Endodermal cell (in vitro differentiated cells): ENCODE measurements at places on chromosomes 4 and X. TPM values are rescaled to one million over a fixed set of nuclear protein-coding genes. Genes with fewer than 3 reads are reported as not detected.

- DNase-seq, result no peak
These were observed 43.0 kb downstream of the EIF2S3 start for GRCh38 chrX:24097741-24098260.

DNA sequence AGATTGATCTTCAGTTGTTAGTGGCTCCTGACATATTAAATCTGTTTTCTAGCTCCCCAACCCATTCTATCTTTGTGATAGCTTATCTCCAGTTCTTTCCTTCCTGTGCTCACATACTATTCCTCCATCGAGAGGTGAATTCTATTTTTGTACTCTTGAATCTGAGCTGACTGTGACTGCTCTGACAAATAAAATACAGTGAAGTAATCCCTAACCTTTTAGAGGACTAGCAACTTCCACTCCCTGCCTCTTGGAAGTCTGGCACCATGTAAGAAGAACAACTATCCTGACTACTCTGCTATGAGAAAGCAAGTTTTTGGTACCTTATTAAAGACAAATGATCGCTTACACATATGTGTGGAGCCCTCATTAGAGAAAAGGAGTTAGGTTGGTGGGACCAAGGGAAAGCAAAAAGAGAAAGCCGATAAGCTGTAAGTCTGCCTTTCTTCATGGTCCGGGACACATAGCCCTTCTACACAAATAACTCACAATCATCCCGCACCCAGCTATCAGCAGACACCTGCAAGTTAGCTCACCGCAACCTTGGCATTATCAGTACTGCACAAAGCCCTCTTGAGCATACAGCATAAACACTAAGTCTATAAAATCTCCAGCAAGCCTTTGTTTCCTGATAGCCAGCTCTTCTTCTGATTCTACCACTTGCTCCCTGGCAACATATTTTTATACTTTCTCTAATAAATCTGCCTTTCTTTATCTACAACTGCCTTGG, 13.5 kb upstream of the PPM1K start:
- no peak for DNase-seq

- no peak for DNase-seq
These were observed 10.9 kb upstream of the IRF2 start for GRCh38 chr4:184485279-184485678.

- DNase-seq, result no peak
These were observed 178.7 kb downstream of the KDR start for GRCh38 chr4:54946741-54947140.

DNA sequence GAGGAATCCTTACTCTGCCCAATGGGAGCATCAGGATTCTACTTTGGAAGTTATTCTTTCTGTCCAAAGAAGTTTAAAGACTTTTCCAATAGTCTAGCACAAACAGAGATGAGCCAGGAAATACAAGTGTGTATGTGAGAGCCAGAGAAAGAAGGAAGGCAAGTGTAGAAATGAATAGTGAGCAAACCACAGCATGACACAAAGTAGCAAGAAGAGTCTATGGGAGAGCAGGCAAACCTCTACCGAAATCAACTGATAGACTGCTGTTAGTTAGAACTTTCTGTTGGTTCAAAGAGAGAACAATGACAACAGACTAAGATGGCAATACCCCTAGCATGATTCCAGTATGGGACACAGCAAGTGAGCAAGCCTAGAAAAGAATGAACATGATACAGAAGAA, 16.1 kb upstream of the GPR34 start:
- no peak for DNase-seq

- no peak for DNase-seq
These were observed 1367.8 kb upstream of the IGFBP7 start for GRCh38 chr4:58477950-58478349.

DNA sequence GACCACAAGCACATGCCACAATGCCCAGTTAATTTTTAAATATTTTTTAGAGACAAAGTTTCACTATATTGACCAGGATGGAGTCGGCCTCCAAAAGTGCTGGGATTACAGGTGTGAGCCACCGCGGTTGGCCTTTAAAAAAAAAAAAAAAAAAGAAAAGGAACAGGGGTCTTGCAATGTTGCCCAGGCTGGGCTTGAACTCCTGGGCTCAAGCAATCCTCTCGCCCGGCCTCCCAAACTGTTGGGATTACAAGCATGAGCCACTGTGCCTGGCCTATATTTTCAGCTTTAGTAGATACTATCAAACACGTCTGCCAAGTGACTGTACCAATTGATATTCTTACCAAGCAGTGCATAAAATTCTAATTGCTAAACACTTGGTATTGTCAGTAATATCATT, 8.8 kb downstream of the UGDH start:
- no peak for DNase-seq

SPIN4 gene
- 4.3 to 5.7 TPM (median 5.6 TPM) in 3 replicates for total RNA-seq

CSN1S1 gene
- not detected in 2 replicates for total RNA-seq

ATXN3L gene
- not detected in 2 replicates for total RNA-seq

SMAD1 gene
- total RNA-seq, result 22.1 to 30.0 TPM (median 25.1 TPM) in 3 replicates

OPHN1 gene
- total RNA-seq, result 2.0 and 2.9 TPM in 2 replicates
